ENCODE measurements at places on chromosomes 1 and 21.

DNA sequence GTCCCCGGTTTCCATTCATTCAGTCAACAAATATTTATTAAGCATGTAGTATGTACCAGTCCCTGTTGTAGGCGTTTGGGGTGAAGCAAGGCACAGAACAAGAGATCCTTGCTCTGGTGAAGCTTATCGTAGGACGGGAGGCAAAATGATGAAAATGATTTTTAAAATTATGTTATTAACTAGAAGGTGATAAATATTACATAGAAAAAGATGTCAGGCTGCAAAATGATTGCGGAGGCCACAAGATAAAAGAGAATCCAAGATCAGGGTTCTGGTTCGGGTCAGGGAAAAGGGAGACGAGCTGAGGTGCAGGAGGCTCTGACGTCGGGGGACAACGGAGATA lies 602 bp upstream of the CGN start:
- no peak for DNase-seq

- DNase-seq: peak; percentile 54
These were observed 6.9 kb downstream of the PINK1 start for GRCh38 chr1:20640183-20640597.

GRCh38 chr1:225944387-225944786 lies 3.4 kb upstream of the LEFTY2 start:
- no peak for DNase-seq

DNA sequence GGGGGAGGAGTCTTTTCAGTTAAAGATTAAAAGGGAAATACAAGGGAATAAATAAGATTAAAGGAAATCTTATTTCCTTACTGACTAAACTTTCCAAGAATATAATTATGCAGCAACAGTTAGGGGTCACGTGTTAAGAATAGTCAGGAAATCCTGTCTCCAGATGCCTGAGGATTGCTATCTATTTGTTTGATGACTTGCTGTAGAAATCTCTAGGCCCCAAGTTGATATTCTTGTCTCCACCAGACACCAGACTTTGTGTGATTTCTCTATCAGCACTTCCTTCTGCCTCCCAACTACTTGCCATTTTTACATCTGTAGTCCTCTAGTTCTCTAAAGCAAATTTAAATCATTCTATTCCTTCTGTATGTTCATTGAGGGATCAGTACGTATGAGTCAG lies 77.5 kb downstream of the RPAP2 start:
- no peak for DNase-seq

DNA sequence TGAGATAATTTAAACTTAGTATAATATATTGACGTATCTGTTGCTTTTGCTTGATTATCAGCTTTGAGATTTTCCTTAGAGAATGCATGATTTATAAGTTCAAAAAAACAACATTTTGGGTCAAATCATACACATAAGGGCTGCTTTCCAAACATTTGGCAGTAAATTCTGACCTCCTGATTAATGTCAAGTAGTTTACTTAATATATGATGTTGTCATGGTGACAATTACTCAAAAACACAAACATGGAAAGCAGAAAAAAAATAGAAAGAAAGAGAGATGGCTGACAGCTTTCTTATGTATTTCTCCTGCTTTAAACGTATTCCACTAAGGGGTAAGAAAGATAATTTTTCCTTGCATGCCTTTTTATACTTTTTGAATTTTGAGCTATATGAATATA lies 258.2 kb upstream of the C1orf105 start:
- DNase-seq: no peak

- DNase-seq: peak; percentile 54
These were observed 207.9 kb upstream of the C1orf87 start for GRCh38 chr1:60281360-60281932.

DNA sequence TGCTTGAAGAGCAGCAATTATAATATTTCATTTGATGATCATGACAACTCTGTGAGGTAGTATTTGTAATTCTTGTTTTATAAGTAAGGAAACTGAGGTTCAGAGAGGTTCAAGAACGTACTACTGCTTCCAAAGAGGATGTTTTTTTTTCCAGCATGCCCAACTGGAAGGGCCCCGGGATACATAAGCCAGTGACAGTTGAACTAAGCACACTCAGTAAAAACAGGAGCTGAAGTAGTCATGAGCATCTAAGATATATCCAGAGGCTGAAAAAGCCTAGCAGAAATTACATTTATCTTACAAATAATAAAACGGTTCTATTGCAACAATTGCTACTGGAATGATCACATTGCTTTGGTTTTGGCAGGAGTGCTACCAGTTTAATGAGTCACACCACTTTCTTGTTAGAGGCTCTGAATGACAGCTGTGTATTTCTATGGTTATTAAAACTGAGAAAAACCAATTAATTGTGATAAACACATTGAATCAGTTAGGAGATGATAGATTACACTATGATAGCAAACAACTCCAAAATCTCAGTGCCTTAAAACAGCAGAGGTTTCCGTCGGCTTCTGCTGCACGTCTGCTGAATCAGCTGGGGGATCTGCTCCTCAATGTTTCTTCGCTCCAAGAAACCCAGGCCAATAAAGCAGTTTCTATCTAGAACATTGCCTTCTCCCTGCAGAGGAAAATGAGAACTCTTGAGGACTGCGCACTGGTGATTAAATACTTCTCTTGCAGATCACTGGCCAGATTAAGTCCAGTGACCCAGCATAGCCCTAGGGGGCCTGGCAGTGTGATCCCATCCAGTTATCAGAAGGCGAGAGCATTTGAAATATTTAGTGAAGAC lies 522.7 kb downstream of the PLPP3 start:
- DNase-seq: no peak

- DNase-seq: peak; percentile 44
These were observed 199.5 kb downstream of the LRRIQ3 start for GRCh38 chr1:73998348-73998959.

DNA sequence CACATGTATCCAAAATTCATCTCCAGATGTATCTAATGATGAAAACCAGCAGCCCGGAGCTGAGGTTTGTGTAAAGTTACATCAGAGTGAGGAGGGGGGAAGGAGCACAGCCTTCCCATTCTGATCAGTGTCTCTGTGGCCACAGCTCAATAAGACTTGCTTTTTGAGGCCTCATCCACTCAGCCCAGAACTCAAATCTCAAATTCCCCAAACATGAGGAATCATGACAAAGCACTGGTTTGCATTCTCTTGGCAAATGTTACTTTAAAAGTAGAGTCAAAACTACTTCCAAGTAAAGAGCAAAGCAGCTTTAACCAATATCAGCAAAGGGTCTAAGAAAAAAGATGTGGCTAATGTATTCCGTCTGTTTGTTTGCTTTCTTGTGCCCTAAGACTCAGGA lies 30.9 kb downstream of the CCN1 start:
- no peak for DNase-seq

- DNase-seq: no peak
These were observed 81.5 kb downstream of the STUM start for GRCh38 chr1:226629896-226630550.

DNA sequence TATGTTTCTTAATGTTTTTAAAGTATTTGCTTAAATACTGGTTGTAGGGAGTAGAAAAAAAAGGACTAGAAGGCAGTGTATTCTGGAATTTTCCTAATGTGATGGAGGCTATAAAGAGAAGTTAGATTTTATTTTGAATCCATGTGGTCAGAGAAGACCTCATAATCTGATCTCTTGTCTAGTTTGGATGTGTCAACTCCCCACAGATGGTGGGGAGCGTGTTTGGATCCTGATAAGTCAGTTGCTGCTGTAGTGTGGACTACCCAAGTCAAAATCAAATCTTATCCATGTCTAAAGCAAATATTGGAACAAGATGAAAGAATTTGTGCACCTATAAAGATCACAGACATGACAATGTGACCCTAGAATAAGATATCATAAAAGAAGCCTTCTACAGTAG lies 918.0 kb downstream of the LTN1 start:
- DNase-seq: no peak

DNA sequence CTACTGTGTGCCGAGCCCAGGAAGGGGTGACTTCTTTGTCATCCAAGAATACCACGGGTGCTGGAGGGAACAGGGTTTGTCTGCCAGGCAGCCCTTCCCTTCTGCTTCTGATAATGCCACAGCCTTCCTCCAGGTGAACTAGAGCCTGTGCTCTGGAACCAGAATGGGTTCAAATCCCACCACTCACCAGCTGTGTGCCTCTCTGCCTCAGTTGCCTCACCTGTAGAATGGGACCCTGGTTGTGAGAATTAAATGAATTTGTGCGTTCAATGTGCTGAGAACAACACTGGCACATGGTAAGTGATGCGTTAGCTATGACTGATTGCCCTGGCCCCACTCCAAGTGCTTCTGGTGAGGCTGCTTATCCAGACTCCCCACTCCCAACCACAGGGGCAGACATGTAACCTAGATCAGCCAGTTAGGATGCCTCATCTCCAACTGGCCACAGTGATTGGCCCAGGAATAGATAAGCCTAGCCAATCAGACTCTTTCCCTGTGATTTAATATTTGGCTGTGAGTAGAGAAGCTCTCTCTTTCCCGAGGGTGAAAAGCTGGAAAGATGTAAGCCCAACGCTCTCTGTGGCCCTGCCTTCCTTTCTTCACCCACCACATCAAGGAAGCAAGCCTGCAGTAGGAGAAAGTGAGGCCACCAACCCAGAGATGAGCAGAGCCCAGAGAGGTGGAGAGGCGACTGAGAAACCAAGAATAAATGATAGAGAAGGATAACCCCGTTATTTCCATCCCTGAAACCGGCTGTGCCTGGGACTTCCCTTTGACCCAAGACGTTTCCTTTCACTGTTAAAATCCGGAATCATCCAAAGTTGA lies 20.8 kb upstream of the LAPTM5 start:
- peak; percentile 83 for DNase-seq

- DNase-seq: peak; percentile 17
These were observed 46.1 kb upstream of the FBXO28 start for GRCh38 chr1:224067621-224068457.

DNA sequence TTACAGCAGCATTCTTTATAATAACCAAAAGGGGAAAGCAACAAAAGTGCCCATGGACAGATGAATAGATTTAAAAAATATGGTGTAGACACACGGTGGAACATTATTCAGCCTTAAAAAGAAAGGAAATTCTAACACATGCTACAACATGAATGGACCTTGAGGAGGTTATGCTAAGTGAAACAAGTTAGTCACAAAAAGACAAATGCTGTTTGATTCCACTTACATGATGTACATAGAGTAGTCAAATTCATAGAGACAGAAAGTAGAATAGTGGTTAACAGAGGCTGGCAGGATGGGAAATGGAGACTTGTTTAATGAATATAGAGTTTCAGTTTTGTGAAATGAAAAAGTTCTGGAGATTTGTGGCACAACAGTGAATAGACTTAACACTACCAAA lies 151.4 kb downstream of the CYYR1 start:
- DNase-seq: no peak

- DNase-seq: no peak
These were observed 30.6 kb downstream of the CDCP2 start for GRCh38 chr1:54122135-54122751.

DNA sequence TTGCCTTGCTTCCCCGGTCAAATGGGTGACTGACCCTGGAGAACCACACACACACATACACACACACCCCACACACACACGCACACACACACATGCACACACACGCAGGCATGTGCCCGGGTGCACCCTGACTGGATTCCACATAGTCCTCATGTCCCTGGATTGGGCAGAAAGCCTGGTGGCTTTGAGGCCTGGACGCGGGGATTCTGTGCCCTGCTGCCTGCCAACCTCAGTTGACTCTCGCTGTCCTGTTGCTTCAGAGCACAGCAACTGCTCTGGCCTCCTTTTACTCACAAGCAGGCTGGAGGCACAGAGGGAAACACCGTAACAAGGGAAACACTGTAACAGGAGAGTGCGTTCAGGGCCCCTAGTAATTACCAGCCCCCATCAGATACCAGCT lies 6.4 kb downstream of the RORC start:
- no peak for DNase-seq

- DNase-seq: no peak
These were observed 46.0 kb upstream of the FOXO6 start for GRCh38 chr1:41315146-41315822.

GRCh38 chr1:86395751-86396497 lies at the start of gene ODF2L:
TSS of gene ODF2L (minus strand) at chr1:86396323. CDS start at chr1:86387027, 9,296 bp downstream.
- DNase-seq: peak; percentile 71

GRCh38 chr1:209882942-209883340 lies 55.1 kb upstream of the SYT14 start:
- DNase-seq: no peak

- no peak for DNase-seq
These were observed 71.8 kb upstream of the ERRFI1 start for GRCh38 chr1:8097908-8098307.

DNA sequence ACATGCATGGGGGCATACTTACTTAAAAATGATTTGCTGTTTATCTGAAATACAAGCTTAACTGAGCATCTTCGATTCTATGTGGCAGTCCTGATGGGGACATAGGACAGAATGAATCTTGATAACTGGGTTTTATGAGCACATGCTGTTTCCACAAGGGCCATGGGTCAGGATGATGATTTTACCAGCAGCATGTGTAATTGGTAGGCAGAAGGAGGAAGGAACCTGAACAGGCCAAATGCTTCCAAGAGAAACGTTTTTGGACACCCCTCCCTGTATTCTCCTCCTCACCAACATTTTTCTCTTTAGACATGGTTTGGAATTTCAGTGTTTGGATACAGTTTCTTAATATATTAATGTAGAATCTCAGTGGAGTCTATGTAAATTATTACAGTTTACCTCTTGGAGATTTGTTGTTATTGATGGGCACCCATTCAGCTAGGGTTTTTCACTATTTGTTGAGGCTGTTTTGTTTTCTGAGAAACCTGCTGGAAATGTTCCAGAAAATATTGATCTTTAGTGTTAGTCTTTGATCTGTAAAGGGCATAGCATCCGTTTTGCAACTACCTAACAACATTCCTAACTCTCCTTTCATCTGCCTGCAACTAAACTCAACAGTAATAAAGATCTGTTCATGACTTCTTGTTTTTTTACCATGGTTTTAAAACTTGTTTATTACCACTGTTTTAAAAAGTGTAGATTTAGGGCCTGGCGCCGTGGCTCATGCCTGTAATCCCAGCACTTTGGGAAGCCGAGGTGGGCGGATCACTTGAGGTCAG lies 42.0 kb downstream of the TBCE start:
- no peak for DNase-seq

GRCh38 chr1:180507795-180508724 lies 5.7 kb upstream of the ACBD6 start:
- peak; percentile 6 for DNase-seq

GRCh38 chr21:34554227-34554626 lies 42.2 kb upstream of the KCNE1 start:
- DNase-seq: no peak

DNA sequence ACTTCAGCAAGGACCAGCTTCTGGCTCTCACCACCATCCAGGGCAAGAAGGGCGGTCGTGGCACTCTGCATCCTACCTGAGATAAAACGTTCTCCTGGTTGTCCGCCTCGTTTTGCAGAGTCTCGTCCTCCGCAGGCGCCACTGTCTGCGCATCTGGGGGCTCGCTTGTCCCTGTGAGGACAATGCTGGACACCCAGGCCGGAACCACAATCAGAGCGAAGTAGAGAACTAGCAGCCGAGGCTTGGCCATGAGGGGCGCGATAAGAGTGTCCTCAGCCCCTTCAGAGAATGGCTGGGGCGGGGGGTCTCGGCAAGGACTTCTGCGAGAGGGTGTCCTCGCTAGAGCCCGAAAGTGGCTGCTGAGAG lies 505 bp downstream of the OLFML2B start:
- DNase-seq: no peak

- DNase-seq: no peak
These were observed 670.5 kb downstream of the KIF26B start for GRCh38 chr1:245825128-245825901.

GRCh38 chr1:167756730-167757405 lies 35.1 kb downstream of the MPZL1 start:
- DNase-seq: no peak
